ENCODE measurements at places on chromosomes 3 and 15. TPM values are rescaled to one million over a fixed set of nuclear protein-coding genes. Genes with fewer than 3 reads are reported as not detected.

DNA sequence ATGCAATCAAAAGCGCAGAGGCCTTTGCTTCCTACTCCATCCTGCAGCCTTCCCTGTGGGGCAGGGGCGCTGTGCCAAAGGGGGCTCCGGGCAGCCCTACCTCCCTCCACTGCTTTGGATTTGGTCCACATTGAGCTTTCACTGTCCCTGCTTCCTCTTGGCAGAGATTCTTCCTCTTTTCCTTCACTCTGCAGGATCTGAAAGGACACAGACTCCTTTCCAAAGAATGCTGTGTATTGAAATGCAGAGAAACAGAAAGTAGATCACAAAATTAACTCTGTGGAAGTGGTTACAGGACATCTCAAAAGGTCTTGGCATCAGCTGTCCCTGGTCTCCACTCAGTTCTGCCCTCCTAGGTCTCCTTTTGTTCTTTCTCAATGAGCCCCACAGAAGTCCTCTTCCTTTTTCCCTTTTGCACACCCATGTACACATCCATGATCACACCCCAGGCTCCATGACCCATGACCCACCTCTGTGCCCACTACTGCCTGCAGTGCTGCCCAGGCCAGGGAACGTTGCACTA lies 64.1 kb downstream of the CCR1 start:
- no peak overlapping the region for H3K27ac ChIP-seq
- peak; percentile 56 for DNase-seq
- H3K4me1 ChIP-seq = peaks cover 16% of the 10 kb centered on the region

- H3K36me3 ChIP-seq = no peaks in the 10 kb centered on the region
- no peaks in the 10 kb centered on the region for H3K27me3 ChIP-seq
- no peaks in the 10 kb centered on the region for H3K4me1 ChIP-seq
- no peak for DNase-seq
- no peak overlapping the region for H3K27ac ChIP-seq
- H3K4me3 ChIP-seq = no peak overlapping the region
Measured at GRCh38 chr15:62777671-62778070, 264.9 kb upstream of the TPM1 start.

GRCh38 chr15:93030430-93031102 lies 58.4 kb downstream of the RGMA start:
- H3K36me3 ChIP-seq = peaks cover 20% of the 10 kb centered on the region
- no peak overlapping the region for H3K4me3 ChIP-seq
- no peaks in the 10 kb centered on the region for H3K27me3 ChIP-seq
- peak; percentile 74 for DNase-seq
- H3K27ac ChIP-seq = peak overlapping the region; percentile 80
- peaks cover 54% of the 10 kb centered on the region for H3K4me1 ChIP-seq

Gene ZPLD1
- not detected for total RNA-seq

Gene FAM43A
- 12.9 TPM for total RNA-seq

All from lower lobe of right lung (tissue), 2 donors.